A549 treated with dexamethasone at 1 μM for 4 hours (cell line): ENCODE measurements at places on chromosomes 3 and 15. TPM values are rescaled to one million over a fixed set of nuclear protein-coding genes. Genes with fewer than 3 reads are reported as not detected.

Gene C2CD4A
- 0.11 to 0.14 TPM (median 0.12 TPM) in 5 replicates for total RNA-seq

Gene ARPIN
- total RNA-seq, result 10.3 to 14.4 TPM (median 13.8 TPM) in 5 replicates

Gene TERC
- 0.25 TPM in 1 of 5 replicates, not detected in the others for total RNA-seq

Gene TMEM158
- 7.2 to 9.7 TPM (median 8.6 TPM) in 5 replicates for total RNA-seq

Gene ERICH6
- 0.07 TPM in 2 of 5 replicates, not detected in the others for total RNA-seq

Gene GRM7
- not detected in 5 replicates for total RNA-seq
